ENCODE measurements at places on chromosomes 5 and 9.
A peak's percentile ranks its signal among the peaks of the same experiment; 100 is the strongest.

DNA sequence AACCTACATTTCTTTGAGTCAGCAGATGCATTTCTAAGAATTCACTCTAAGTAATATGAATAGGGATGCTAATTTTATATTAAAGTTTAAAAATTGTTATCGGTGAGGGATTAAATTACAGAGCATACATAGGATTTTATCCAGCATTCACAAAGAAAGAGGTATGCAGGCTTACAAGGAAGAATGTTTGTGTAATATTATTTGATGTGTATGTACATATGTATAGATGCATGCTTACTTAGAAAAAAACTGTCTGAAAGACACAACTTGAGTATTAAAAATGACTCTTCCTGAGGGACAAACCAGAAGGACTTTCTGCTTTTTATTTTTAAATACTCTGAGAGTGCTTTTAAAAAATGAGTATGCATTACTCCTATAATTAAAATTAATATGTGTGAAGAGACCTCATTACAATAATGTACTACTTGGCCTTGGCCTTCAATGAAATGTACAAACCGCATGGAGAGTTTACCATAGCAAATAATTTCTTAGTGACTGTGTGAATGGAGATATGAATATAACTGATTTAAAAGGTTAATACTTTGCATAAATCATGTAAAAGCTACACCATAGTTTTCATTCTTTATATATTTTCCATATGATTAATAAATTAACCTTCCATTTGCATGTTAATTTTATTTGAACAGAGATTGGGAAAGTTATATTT is 77.0 kb downstream of the GDA start:
- DNase-seq = no peak

DNA sequence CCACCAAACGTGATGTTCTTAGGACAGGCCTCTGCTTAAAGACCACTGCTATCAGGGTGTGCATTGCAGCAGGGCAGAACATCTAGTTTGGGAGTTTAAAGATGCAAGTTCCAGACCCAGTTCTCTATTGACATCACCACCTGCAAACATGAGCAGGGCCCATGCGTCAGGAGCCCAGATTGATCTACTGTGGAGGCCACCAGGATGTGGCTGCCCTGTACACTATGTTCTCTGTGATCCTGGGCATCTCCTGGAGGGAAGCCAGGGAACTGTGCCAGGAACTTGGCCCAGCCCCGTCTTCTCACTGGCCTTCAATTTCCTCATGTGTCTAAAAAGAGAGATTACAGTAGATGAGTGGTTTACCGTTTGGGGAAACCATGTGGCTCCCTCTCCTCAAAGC is 87.1 kb downstream of the PDE6A start:
- no peak for DNase-seq

DNA sequence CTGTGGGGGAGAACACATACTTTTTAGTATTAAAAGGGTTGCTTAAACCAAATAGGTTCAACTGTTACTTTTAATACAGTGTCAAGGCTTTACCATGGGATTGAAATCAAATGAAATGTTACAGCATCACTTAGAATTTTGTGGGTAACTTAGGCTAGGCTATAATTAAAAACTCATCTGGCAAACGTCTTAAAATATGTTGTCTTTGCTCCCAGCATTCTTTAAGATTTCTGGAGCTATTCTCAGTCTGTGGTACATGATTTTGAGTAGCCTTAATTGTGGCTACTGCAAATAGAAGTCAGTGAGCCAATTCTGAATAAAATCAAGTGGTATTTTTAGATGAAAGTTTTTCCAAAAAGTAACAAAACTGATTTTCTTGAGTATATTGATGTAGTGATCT is 30.7 kb downstream of the UHRF2 start:
- DNase-seq = no peak

GRCh38 chr5:145350513-145350912 is 484.6 kb downstream of the PRELID2 start:
- no peak for DNase-seq

GRCh38 chr5:115246361-115246991 is 16.2 kb downstream of the PGGT1B start:
- DNase-seq = no peak

- no peak for DNase-seq
Observed at GRCh38 chr9:94110821-94111252, 26.6 kb downstream of the PTPDC1 start.

DNA sequence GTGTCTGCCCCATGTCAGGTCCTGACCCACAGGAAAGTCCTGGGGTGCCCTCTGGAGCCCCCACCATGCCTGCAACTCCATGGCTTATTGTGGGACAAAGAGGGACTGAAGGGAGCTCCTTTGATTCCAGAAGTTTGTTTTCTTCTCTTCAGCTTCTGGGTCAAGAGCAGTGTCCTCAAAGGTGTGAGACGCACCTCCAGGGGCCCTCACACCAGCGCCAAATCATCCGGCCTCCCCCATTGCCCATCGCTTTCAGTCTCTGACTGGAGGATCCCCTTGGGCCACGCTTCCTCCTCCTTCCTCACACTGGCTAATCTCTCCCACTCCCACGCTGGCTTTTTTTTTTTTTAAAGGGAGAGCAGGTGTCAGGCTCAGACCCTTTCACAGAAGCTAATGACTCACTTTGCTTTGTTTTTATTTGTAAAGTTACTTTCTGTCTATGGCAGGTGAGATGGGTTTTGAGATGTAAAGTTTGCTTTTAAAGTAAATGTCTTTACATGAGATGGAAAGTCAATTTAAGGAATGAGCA is 16.7 kb downstream of the CDHR2 start:
- DNase-seq = no peak

- no peak for DNase-seq
Observed at GRCh38 chr5:145629047-145629446, 206.1 kb downstream of the PRELID2 start.

- DNase-seq = no peak
Observed at GRCh38 chr9:115922444-115922843, 231.1 kb upstream of the PAPPA start.

DNA sequence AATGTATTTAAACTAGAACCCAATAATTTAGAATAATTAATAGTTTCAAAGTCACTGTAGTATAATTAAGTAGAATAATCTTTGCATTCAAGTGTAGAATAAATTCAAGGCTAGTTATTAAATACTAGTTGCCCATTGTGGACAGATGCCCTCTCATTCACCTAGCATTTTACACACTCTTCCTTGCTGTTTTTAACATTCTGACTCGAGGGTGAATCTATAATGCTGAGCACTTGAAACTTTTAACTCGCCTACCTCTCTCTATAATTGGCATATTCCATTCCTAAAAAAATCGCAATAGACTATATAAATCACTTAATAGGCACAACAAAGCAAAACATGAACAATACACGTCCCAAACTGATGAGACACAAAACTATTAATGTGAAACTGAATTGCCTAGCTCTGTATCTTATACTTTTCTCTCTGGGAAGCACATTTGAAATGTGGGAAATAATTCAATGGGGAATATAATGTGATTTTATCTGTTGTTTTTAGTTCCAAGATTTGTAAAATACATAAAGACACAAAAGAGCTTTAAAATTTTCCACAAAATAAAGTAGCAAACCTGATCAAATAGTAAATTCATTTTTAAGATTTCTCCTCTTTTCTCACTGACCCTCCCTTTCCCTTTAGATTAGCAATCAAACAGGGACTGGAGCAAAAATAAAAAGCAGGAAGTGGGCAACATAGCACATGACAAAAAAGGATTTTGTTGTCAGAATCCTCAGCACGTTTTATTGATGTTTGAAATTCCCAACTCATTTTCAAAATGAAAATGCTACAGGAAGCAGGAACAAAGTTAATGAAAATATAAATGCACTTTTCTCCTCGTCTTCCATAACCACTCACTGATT is 295.6 kb downstream of the PDE4D start:
- no peak for DNase-seq

DNA sequence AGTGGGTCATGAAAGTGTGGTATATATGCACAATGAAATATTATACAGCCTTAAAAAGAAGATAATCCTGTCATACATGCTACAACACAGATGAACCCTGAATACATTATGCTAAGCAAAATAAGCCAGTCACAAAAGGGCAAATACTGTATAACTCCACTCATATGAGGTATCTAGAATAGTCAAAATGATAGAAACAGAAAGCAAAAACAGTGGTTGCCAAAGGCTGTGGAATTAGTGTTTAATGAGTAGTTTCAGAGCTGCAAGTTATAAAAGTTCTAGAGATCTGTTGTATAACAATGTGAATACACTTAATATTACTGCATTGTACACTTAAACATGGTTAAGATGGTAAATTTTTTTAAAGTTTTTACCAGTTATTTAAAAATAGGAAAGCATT is 135.0 kb downstream of the OXCT1 start:
- DNase-seq = no peak

DNA sequence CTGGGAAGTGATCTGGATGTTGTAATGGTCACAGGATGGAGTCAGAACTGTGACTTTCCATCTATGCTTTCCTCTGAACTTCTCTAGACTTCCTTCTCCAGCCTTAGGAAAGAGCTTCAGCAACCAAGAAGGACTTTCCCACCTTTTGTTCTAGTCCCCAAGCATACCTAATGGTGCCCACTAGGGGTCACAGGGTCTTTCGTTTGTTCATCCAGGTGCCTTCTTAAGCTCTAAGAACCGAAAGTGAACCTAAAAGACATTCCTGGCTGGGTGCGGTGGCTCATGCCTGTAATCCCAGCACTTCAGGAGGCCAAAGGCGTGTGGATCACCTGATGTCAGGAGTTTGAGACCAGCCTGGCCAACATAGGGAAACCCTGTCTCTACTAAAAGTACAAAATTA is 1.8 kb upstream of the WNT8A start:
- no peak for DNase-seq

GRCh38 chr9:83937861-83938455 is 16.7 kb upstream of the KIF27 start:
- DNase-seq = peak; percentile 49

DNA sequence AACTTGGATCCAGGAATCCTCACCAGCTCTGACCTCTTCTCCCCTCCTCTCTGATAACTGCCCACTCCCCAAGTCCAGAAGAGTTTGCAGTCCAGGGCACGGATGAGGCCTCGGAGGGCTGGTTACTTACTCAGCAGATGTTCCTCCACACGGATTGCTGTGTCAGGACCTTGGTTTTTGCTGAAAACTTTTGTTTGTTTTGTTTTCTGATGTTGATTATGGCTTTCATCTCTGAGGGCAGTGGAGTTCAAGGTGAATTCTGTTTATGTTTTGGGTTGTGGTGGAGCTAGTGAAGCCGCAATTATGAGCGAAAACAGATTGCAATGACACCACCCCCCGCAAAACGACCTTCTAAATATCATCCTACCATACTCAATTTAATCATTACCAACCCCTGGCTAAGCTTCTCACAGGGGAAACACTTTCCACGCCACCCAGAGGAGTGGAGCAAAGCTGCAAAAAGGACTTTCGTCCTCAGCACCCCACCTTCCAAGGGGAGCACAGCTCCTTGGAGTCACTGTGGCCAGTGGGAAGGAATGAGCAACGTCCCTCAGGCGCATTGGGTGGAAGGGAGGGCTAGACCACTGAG is 92.7 kb upstream of the SAP30L start:
- no peak for DNase-seq
